HTR-8/SVneo (cell line): ENCODE measurements at places on chromosomes 2 and 18.
A peak's percentile ranks its signal among the peaks of the same experiment; 100 is the strongest.

DNA sequence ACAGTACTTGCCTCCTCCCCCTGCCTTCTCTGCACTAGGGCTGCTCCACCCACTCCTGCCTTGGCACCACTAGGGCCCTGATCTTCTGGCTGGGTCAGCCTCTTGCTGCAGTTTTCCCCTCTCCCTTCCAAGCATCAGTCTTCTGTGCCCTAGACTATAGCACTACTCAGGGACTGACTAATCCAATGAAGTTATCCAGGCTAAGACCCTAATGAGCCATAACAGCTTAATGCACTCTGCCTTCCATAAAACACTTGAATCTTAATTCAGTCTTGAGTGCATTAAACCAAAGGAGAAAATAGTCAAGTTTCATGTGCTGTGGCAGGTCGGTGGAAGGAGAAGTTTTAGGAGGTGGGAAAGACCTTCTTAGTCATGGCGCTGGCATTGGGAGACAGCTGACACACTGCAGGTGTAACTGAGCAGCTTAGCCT lies 95.7 kb downstream of the BIN1 start:
- DNase-seq, result no peak

DNA sequence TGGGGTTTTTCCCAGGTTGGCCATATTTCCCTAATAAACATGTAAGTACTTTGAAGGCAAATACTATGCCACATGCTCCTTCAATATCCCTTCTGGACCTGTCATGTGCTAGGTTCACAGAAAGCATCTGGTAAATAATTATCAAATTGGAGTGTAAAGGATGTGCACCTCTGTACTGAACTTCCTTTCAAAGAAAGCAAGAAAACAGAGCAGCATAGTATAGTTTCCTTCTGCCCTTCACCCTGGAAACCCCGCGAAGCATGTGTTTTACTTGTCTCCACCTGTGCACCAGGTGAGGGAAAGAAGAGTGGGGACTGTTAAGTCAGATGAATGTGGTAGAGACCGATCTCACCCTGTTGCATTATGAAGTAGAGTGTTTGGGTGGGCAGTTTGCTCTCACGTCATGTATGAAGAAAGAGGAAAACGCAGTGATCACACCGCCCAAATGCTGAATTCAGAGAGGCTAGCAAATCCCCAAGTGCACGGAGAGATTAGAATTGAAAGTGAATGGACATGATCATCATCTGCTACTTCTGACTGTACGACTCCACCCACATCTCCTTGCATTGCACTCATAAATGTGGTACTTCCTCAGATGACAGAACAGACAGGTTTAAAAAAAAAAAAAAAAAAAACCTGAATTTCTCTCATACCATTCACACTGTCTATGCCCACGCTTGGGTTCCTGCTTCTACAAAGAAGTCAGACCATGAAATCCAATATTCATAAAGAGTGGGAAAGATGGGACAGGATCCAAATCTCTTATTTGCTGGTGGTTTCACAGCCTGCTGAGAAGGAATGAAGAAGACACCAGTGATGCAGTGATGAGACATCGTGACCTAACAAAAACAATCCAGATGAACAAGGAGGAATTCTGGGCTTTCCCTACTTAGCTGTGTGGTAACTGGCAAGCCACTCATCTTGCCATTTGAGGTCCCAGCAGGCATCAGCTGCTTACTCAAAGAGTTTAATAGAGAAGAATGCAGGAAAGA lies 448.6 kb downstream of the BCL11A start:
- DNase-seq, result no peak

- no peak for DNase-seq
Observed at GRCh38 chr2:48694149-48694548, 61.4 kb downstream of the LHCGR start.

- no peak for DNase-seq
Observed at GRCh38 chr2:60963190-60963589, 54.3 kb upstream of the PEX13 start.

GRCh38 chr2:240840435-240841060 lies 20.5 kb upstream of the KIF1A start:
- peak; percentile 85 for DNase-seq

GRCh38 chr2:120303177-120303576 lies 42.8 kb upstream of the INHBB start:
- no peak for DNase-seq

- DNase-seq, result no peak
Observed at GRCh38 chr2:36781907-36782720, 85.6 kb downstream of the VIT start.

- DNase-seq, result no peak
Observed at GRCh38 chr2:53859206-53860181, at the start of gene GPR75. Gene GPR75, minus strand, starts transcription at chr2:53859967. Its CDS starts 5,211 bp downstream, at chr2:53854756.

GRCh38 chr2:55146263-55146662 lies 85.8 kb downstream of the CLHC1 start:
- no peak for DNase-seq

DNA sequence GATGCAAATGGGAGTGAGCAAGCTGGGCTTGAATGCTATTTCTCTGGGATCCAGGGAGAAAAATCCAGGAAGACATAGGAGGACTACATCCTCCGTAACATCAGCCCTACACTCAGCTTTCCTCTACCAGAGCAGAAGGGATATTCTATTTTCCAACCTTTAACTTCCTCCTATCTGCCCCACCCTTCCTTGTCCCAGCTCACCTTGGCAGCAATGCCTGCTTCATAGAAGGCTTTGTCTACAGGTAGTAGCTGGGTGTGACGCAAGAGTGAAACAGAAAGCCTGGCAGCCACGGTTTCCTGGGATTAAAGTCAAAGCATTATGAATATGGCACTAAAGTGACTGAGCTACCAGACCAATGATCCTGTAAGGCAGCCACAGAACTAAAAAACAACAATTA lies 3.9 kb downstream of the KRTCAP3 start:
- no peak for DNase-seq

GRCh38 chr2:161625314-161625919 lies 1.2 kb downstream of the SLC4A10 start:
- DNase-seq, result peak; percentile 0

DNA sequence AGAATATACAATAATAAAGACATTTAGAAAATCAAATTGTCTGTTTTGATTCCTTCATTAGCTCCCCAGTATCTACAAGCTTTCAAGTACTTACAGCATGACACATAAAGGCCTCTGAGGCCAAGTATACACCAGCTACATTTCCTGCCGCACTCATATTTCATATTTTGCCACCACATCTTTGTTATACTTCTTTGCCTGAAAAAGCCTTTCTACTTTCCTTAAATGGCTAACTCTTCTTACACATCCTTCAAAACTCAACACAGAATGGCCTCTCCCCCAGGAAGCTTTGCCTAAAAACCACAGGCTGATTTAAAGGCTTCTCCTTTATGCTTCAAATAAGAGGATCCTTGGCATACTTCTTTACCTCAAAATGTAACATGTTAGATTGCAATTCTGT lies 4.5 kb downstream of the STK17B start:
- no peak for DNase-seq

- no peak for DNase-seq
Observed at GRCh38 chr2:221346411-221346810, 225.7 kb downstream of the EPHA4 start.

DNA sequence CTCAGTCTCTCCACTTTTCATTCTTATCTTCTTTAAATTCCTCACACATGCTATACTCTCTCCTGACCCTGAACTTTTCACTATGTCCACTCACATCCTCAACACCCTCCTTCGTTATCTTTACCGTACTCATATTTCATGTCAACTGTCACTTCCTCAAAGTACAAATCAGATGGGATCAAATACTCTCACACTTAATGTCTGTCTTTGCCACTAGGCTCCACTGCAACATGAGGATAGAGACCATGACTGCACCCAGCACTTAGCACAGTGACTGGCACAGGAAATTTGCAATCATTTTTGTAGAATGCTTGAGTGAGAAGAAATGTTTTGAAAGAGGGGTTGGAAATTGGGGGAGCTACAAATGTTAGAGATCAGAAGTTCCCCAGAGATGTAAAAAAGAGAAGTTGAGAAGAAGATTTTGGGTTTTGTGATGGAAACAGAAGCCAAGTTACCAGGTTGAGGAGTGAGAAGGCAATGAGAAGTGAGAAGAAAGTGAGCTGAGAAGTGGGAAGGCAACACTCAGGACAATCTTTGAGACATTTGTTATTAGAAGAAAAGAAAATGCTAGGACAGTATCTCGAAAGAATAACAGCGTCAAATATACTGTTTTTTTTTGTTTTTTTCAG lies 87.0 kb downstream of the CCDC141 start:
- DNase-seq, result no peak

DNA sequence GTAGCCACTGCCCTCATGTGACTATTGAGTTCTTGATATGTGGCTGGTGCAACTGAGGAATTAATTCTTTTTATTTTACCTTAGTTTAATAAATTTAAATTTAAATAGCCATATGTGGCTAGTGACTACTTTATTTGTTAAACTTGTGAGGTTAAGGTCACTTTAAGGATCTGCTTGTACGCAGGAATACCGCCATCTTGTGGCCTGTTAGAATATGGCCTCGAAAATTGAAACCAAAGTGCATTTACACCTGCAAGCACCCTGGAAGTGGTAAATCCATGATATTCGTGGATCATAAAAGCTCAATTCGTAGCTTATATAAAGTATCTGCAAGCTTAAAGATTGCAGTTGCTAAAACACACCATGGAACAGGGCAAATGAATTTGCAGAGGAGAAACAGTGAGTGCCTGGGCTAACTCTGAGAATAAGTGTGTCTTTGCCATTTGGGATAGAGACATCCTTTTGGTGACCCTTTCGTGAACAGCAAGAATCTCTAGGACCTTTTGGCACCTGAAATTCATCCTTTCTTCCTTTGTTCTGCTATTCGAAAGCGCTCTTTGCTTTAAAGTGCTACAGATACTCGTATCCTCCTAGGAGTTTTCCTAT lies 59.9 kb upstream of the REG3A start:
- DNase-seq, result peak; percentile 34

DNA sequence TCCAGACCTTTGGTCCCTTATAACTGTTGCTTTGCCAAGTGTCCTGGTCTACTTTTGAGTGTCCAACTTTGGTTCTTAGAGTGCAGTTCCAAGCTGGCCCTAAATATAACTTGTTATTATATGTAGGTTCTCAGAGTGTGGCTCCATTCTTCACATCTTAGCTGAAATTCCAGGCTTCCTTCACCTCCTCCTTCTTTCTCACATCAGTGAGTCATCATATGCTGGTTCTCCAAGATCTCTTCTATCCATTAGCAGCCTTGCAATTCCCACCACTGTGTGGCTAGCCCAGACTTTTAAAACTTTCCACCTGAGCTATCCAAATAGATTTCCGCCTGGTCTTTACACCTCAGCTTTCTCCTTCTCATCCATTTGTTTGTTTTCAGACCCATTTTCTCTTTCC lies 12.6 kb upstream of the CXCR4 start:
- DNase-seq, result no peak

DNA sequence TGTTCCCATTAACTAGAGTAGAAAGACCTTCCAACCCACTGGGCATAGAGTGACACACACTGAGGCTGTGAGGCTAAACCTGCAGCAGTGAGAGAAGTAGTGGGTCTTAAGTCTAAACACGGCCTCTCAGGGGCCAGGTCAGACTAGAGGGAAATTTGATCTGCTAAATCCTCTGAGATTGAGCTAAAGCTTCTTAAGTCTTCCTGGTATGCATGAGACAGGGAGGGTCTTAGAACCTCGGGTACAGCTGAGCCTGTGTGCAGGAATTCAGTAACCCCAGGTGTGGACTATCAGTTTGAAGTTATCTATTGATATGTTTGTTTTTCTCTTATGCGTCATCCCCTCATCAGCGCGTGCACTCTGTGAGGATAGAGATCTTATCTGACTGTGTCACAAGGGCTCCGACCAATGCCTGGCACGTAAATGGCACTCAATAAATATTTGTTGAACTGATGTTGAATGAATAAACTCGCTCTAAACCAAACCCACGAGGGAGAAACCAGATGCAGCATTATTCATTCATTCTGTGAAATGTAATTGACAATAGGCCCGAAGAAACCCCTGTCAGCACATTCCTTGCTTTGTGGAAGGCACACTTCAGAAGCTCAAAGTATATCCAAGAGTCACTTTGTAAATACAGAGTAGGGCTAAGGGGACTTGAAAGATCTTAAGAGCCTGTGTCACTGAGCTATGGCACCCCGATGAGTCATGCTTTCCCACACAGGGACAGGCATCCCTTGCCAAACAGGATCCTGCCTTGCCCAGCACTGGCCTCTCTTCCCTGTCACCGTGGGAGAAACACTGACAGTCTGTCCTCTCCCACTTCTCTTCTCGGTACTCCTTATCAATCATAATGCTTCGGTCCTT lies 21.7 kb upstream of the RAB10 start:
- peak; percentile 52 for DNase-seq
